Fibroblast of the conjunctiva (primary cell): ENCODE measurements at places on chromosomes 1 and 21.

DNA sequence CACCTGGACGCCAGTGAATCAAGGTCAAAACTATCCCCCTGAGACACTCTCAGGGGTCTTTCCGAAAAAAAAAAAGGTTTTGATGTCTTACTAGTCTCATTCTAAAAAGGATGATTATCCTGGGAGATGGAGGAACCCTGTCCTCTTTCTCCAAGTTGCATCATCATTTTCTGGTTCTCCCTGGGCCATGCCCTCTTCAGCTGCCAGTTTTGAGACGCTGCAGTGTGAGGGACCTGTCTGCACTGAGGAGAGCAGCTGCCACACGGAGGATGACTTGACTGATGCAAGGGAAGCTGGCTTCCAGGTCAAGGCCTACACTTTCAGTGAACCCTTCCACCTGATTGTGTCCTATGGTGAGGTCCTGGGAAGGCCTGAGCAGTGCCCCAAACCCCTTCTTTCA is 3.5 kb downstream of the FCRLA start:
- no peak for DNase-seq

DNA sequence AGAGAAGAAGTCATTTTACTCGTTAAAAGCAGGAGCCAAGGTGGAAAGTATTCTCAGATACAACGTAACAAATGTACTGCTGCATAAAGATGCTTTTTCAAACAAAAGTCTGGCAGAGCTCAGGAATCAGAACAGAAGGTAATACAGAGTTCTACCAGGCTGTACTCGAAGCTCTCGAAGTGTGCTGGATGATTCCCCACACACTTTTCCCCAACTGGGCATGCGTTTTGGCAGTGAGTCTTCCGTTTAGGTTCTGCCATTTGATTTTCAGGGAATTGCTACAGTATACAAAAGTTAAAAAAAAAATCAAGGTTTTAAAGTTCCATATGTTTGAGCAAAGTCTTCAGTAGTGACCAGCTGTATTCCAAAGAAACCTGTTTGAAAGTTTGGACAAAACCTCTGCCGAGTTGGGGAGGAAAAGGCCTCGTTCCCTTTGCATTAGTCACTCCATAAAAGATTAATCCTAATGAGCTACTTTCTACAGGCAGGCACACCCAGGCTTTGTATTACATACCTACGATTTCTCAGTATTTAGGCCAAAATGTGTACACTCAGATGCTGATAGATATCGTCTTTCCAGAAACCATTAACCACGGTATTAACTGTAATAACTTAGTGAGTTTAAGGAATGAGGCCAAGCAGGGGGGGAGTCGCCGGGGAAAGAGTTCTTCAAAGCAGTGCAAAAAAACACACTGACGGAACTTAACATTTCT is 477.1 kb downstream of the LMO4 start:
- DNase-seq = peak; percentile 28

DNA sequence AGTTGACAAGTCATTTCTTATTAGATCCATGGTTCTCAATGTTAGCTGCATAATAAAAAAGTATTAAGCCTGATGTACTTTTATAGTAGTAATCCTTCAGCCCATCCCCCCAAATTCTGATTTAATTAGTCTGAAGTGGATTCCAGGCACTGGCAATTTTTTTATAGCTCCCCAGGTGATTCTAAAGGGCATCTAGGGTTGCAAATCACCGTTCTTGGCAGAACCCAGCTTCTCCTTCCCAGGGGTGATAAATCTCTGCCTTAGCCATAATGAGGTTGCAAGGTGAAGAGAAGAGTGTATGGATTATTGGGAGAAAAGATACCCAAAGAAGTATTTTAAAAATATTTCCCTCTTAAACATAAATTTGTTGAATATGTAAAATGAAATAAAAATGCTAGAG is 43.0 kb upstream of the RXRG start:
- no peak for DNase-seq

DNA sequence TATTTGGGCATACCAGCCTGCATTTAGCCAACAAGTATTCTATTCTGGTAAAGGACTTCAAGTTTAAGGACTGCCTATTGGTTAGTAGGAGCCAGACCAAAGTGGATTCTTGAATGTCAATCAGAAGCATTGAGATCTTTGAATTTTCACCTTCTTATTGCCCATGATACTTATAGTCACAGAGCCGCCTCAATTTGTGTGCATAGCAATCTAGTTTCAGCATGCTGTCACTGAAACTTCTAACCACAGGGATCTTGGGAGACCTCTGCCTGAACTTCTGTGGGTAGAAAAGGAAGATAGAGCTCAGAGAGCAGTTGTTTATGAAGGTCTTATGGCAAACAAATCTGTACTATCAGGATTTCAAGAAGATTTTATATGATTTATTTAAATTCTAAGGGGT is 501.4 kb upstream of the USP24 start:
- no peak for DNase-seq

DNA sequence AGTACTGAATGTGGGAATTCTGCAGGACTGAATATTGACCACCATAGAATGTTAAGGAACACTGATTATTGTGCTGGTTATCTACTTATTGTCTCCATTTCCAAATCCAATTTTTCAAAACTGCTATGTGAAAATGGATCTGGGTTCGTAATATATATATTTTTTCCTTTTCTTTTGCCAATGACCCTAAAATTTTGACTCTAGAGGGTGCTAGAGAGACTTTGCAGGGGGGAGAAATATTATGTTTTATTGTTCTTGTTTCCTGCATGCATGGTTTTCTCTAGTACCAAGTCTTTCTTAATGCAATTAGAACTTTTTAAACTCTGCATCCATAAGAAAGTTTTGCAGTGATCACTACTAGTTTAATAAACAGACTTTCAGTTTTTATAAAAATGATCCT is 1256.9 kb downstream of the BRINP3 start:
- no peak for DNase-seq

DNA sequence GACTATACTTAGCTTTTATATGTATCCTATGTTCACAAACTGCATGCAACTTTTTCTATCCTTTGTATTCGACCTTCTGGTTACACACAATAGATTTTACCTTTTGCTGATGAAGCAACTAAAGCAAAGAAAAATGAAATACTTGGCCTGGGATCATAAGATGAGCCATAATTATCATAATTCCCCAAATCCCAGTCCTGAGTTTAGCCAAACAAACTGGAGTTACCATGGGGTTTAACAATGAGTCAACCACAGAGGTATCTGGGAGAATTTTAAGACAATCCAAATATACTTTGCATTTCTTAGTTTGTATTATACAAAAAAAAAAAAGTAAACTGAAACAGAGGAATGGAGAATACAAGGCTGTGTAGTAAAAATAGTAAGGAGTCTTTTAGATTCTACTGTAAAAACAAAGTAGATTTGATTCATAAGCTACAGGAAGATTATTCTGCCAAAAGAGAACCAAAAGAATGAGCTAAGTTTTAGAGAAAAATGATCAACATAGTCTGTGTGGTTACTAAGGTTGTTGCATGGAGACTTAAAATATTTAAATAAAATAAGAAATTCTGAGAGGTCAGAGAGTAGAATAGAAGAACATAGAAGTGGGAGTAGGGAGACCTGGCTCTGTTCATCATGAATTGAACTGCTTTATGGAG is 60.4 kb upstream of the GORAB start:
- DNase-seq = peak; percentile 36

DNA sequence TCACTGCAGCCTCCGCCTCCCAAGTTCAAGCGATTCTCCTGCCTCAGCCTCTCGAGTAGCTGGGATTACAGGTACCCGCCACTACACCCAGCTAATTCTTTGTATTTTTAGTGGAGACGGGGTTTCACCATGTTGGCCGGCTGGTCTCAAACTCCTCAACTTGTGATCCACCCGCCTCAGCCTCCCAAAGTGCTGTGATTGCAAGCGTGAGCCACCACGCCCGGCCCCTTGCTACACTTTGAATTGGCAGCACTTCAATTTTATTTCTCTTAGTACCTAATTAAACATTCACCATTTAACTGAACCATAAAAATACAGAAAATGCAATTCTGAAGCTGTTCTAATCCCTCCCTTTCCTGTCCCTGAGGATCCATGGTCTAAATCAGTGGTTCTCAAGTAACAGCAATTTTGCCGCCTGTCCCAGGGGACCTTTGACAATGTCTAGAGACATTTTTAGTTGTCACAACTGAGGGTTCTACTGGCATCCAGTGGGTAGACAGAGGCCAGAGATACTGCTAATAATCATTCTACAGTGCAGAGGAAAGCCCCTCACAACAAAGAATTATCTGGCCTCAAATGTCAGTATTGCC is 4.3 kb upstream of the BCL2L15 start:
- no peak for DNase-seq

DNA sequence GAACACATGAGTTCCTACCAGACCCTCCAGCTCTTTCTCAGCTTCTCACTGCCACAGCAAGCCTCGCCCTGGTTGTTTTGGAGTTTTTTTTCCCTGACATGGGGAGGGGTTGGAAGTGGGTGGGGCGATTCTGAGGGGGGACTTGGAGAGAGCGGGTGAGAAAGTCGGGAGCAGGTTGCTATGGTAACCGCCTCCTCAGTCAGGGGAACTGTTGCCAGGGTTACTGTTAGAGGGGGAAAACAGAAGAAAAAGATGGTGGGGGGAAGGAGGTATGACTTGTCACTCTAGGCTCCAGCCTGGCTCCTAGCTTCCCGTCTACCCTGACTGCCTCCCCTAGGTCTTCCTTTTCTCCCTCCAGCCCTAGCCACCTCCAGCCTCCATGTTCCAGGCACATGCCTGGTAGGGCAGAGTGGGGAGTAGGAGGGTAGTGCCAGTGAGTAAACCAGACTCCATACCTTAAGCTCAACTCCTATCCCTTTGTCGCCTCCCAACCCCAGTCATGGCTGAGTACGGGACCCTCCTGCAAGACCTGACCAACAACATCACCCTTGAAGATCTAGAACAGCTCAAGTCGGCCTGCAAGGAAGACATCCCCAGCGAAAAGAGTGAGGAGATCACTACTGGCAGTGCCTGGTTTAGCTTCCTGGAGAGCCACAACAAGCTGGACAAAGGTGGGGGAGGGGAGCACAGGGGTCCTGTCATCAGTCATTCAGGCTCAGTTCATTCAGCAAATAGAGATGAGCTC is 6.0 kb downstream of the PEA15 start:
- DNase-seq = no peak

- no peak for DNase-seq
Observed at GRCh38 chr1:181208967-181209366, 120.5 kb downstream of the IER5 start.

DNA sequence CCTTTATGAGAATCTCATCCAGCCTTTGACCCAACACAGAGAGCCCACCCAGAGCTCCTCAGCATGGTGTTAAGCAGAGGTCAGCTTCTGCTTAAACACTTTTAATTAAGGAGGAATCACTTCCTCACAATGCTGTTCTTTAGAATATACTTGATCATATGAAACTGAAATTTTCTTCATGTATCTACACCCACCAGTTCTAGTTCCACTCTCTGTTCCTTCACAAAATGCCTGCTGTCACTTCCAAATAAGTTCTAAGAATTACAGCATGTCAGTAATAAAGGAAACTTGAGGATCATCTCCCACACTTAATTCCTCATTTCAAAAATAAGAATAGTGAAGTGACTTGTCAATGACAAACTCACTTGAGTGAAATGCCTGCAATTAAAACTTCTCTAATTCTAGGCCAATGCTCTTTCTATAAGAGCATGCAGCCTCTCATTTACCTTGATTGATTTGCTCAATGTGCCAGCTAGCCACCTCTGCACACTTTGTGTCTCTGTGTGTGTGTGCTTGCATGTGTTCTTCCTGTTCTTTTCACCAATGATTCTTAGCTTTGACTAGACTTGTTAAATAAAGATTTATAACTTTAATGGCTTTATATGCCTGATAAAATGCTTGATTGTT is 356.3 kb downstream of the PLPP3 start:
- DNase-seq = no peak

DNA sequence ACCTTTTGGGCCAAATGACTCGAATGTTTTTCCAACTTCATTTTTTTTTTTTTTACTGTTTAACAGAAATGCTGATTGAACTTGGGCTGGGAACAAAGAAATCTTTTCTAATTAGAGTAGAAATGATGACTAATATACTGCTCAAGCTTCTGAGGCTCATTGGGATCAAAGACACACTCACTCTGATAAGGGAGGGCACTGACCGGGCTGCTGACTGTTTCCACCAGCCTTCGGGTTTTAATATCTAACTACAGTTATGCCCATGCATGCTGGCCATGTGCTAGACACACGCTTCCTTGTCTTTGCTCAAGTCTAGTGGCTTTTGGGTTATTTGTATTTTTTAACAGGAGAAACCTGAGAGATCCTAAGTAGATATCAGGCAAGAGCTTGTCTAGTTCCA is 16.8 kb downstream of the ZBTB18 start:
- DNase-seq = no peak

- peak; percentile 55 for DNase-seq
Observed at GRCh38 chr21:38303300-38303699, 46.5 kb downstream of the KCNJ15 start.

DNA sequence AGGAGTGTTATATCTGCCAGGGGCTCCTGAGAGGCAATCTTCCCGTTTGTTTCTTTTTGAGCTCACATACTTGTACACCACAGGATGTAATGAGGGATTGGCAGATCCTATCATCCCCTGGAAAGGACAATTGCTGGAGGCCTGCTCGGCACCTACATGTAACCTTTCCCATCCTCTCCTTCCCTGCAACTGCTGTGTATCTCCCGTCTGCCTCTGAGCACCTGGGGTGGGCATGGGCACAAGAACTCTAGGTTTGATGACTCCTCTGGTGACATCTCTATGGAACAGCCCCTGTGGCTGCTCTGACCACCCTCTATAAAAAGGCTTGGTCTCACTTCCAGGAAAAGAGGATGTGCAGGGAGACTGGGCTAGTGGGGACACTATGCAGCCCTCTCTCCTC is 25.0 kb upstream of the SMIM12 start:
- no peak for DNase-seq

GRCh38 chr1:87673748-87674147 is 345.1 kb downstream of the LMO4 start:
- DNase-seq = no peak

DNA sequence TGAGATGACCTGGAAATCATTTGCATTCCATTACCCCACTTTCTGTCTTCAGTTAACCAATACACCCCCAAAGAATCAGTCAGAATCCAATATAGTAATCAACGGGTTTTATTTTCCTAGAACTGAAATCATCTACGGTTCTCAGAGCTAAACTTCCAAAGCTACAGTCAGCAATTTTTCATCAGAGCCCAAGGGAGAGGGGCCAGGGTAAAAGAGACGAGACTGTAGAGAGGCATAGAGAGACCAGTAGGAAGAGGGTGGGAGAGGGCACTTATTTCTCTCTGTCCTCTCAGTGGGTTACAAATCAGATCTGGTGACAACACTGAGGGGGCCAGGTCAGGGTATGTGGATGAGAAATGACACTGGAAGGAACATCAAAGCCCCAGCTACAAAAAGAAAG is 1.1 kb upstream of the MRPL24 start:
- DNase-seq = no peak

DNA sequence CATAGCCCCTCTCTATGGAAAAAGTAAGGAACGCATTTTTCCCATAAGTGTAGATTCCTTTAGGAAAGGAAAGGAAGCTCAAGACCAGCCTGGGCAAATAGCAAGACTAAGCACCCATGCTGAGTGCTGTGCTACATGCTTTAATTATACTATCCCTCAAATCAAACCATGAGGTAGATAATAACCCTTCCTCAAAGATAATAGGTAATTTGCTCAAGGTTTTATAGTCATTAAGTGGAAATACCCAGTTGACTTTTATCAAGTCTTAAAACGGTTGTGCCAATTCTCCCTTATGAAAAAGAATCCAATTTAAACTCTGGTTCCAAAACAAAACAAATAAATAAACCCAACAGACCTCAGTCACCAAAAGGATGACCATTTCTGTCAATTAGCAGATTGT is 3.4 kb downstream of the KIAA0319L start:
- no peak for DNase-seq

GRCh38 chr1:69438056-69438795 is 129.5 kb upstream of the LRRC7 start:
- DNase-seq = no peak

- DNase-seq = peak; percentile 82
Observed at GRCh38 chr1:197320991-197321531, 53.0 kb downstream of the CRB1 start.
